H7 (cell line): ENCODE measurements at places on chromosomes 5 and 9. TPM values are rescaled to one million over a fixed set of nuclear protein-coding genes. Genes with fewer than 3 reads are reported as not detected.
A peak's percentile ranks its signal among the peaks of the same experiment; 100 is the strongest.

The FOXI1 gene
- total RNA-seq: 0.07 TPM in 1 of 2 replicates, not detected in the other

The MTRR gene
- total RNA-seq: 30.3 and 31.2 TPM in 2 replicates

GRCh38 chr9:89449261-89449671, 48.6 kb downstream of the SEMA4D start:
- DNase-seq: no peak

- DNase-seq: peak; percentile 38
Observed at GRCh38 chr9:14356351-14357265, 42.7 kb upstream of the NFIB start.

DNA sequence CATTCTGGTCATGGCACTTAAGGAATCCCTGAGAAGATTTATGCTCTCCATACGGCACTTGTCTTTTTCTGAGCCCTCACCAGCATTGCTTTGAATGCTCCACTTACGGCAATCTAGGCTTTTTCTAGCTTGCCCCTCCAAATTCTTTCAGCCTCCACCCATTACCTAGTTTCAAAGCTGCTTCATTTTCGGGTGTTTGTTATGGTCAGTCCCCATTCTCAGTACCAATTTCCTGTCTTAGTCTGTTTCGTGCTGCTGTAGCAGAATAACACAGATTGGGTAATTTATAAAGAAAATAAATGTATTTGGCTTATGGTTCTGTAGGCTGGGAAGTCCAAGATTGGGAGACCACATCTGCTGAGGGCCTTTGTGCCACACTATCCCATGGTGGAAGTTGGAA, 42.0 kb downstream of the ARHGEF28 start:
- DNase-seq: no peak

DNA sequence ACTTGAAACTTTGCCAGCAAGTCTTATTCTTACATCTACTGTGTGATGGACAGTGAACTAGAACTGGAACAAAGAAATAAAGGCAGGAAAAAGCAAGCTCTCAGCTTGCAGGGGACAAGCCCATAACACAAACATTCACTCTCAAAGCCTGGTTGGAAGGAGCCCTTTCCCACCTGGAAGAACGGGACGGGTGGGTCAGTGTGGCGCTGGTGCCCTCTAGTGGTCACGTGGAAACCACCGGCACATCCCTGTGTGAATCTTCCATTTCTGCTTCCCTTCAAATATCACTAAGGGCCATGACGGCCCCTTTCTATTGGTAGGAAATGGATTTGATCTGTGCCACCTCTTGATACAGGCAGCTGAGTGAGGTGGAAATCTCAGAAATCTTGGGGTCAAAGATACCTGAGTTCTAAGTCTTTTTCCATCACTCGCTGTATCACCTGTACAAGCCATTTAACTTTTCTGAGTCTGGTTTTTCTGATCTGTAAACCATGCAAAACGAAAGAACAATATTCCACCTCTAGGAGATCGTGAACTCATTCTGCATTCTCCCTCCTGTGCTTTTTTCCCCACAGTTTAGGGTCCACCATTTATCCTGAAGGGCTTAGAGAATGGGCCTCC, 211.6 kb downstream of the MSX2 start:
- DNase-seq: peak; percentile 81

DNA sequence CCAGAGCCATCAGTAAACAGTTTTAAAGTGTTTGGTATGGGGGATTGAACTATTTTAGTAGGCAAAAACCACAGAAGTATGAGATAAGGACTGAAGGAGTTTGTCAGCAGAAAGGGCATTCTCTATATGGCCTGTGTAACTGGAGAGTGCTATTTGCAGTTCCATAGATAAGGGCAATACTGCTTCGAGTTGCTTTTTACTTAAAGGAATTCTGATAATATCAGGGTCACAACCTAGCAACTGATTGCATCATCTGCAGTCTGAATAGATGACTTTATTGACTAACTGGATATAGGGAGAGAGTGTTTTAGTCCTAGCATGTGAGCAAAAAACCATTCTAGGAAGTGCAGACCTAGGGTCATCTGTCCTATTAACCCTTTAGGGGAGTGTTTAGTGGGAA, 645.2 kb upstream of the PTPRD start:
- no peak for DNase-seq
